ENCODE measurements at places on chromosomes 5 and 9.

- DNase-seq, result no peak
Measured at GRCh38 chr5:73126381-73126780, 6.0 kb downstream of the TMEM171 start.

GRCh38 chr5:137808503-137809135 lies 54.5 kb upstream of the HNRNPA0 start:
- no peak for DNase-seq

GRCh38 chr9:124266826-124267201 lies 9.1 kb downstream of the NEK6 start:
- DNase-seq, result no peak

DNA sequence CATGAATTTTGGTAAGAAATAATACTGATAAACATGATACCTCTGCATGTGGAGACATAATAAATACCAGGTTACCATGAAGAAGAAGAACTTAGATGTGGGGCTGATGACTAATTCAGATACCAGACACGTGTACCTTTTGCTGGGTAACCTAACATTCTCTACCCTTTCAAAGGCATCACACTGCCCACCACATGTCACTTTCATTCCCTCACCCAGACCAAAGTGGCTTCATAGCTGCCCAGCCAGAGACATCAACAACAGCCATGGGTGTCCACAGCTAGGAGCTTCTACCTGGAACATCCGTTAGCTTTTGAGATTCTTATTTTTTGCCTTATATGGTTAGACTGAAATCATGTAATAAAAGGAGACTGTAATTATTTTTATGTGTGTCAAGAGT lies 396.8 kb downstream of the MED10 start:
- DNase-seq, result no peak

DNA sequence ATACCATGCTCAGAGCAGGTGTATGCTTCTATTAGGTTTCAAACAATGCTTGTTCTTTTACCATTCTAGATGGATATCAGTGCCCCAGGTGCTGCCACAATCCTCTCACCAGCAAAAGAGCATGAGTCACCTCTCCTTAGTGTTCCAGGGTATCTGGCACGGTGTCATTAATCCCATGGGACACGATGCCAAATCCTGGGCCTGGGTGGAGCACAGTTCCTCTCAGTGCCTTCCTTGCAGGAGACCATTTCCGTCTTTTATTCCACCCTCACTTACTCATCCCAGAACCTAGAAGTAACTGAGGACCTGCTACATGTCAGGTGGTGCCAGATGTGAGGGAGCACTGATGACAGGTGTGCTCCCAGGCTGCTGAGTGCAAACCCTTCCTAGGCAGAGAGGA lies 1.3 kb upstream of the OR13J1 start:
- no peak for DNase-seq

- no peak for DNase-seq
Measured at GRCh38 chr9:84827216-84827765, 157.8 kb downstream of the NTRK2 start.
